ENCODE measurements at places on chromosomes 3 and 15.
A peak's percentile ranks its signal among the peaks of the same experiment; 100 is the strongest.

GRCh38 chr3:23594066-23594465, 211.7 kb upstream of the UBE2E1 start:
- no peak for DNase-seq

- no peak for DNase-seq
These were observed 19.8 kb downstream of the DGKG start for GRCh38 chr3:186342197-186342596.

GRCh38 chr15:80090879-80091503, 31.5 kb downstream of the ZFAND6 start:
- DNase-seq, result no peak

DNA sequence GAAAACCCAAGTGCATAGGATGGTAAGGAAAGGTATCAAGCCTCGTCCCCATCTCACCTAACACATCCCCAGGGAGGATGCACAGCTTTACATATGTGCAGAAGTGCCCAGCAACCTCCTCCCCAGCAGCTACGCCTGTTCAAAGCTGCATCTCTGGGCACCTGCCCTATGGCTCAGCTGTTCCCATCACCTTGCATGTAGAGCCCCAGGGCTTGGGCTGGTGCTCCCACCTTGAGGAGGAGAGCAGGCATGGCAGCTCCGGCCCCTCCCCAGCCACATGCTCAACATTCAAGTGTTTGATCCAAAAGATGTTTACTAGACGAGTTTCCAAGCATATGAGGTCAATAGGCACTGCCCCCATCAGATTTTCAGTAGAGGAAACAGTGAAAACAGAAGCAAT, 173.5 kb downstream of the ATP10A start:
- no peak for DNase-seq

GRCh38 chr3:141049681-141050080, 1.5 kb upstream of the SPSB4 start:
- no peak for DNase-seq

DNA sequence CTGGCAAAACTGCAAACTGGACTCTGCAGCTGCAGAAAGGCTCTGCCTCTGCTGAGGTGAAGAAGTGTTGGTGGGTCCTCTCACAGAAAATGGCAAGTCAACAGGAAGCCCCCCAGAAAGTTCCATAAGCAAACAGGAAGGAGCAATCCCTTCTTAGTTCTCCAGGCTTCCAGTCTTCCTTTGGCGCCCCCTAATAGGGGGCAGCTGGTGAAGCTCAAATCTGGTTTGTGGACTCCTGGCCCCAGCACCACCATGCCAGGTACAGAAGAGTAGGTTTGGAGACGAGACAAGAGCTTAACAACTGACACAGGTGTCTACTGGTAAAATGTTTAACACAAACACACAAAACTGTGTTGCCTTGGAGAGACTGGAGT, 35.5 kb downstream of the LEO1 start:
- no peak for DNase-seq

DNA sequence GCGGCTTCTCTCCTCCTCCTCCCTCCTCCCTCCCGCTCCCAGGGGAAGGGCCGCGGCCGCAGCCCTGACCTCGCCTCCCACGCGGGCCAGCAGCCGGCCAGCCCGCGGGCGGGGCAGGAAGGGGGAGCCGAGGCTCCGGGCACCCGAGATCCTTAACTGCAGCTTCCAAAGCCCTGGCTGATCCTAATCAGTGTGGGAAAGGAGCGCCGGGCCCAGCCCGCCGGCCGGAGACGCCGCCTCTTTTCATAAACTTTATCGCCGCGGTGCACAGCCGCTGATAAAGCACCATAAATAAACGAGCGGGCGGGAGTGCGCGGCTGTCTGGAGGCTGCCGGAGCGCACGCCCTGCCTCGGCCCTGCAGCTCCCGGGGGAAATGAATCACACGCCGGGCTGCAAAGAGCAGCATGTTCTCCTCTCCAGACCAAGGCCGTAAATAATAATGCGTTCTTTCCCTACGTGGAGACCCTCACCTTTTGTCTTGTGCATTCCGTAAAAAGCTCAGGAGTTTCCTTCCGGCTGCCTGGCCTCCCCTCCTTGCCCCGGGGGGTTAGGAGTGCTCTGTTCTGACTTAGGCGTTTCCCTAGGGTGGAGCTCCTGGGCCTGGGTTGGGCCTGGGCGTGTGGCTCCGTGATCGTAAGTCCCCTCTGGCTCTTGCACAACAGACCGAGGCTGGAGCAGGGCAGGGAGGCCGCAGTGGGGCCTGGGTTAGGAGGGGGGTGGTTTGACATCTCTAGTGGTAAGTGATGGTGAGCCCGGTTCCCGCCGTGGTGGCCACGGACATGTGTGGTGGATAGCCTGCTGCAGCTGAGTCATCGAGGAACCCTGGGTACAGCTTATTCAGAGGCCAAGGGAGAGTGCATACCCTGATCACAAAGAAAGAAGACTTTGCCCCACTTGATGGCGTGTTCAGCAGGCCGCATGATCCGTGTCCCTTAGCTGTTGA, 132.6 kb upstream of the HES1 start:
- DNase-seq, result peak; percentile 34

Measured in NCI-H748 treated with DMSO at 0.1 percent for 48 hours (cell line).